Left kidney (tissue), 8 donors: ENCODE measurements at places on chromosomes 12 and 14.
A peak's percentile ranks its signal among the peaks of the same experiment; 100 is the strongest.

DNA sequence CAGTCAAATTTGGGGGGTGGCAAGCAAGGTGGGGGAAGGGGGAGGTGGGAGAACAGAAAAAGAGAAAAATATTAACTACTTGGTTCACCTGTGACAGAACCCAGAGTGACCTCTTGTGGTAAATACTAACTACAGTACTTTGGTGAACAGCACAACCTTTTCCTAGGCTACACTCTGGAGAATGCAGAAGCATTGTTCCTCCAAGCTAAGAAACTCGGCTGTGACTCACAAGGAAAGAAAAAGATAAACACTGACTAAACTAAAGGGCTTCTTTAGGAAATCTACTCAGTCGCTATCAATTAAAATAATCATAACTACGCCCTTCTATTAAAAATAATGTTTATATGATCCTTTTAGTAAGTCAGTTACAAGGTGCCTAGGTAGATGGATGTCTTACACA, 5.4 kb downstream of the KCNH5 start:
- DNase-seq: peak; percentile 28

- DNase-seq: no peak
Measured at GRCh38 chr12:38159591-38160317, 156.8 kb upstream of the ALG10B start.

- peak; percentile 96 for DNase-seq
Measured at GRCh38 chr12:6778574-6779550, 6.5 kb downstream of the LAG3 start.

DNA sequence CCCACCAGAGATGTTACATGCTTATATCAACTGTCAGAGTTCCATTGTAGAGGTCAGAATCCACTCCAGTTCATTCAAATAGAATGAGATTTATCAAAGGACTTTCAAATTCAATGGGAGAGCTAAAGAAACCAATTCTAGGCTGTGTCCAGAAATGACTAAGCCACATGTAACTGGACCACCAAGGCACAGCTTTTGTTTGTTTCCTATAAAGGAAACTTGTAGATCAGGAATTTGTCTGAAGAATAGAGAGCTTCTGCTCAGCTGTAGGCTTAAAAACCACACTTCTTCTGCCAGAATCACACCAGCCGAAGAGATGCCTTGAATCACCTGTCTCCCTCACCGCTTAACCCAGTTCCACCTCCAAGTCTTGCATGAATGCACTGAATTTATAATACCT, 134.0 kb upstream of the NEDD1 start:
- no peak for DNase-seq

GRCh38 chr12:39412210-39412609, 30.7 kb downstream of the KIF21A start:
- no peak for DNase-seq

- no peak for DNase-seq
Measured at GRCh38 chr14:71956920-71957563, 24.8 kb downstream of the RGS6 start.

DNA sequence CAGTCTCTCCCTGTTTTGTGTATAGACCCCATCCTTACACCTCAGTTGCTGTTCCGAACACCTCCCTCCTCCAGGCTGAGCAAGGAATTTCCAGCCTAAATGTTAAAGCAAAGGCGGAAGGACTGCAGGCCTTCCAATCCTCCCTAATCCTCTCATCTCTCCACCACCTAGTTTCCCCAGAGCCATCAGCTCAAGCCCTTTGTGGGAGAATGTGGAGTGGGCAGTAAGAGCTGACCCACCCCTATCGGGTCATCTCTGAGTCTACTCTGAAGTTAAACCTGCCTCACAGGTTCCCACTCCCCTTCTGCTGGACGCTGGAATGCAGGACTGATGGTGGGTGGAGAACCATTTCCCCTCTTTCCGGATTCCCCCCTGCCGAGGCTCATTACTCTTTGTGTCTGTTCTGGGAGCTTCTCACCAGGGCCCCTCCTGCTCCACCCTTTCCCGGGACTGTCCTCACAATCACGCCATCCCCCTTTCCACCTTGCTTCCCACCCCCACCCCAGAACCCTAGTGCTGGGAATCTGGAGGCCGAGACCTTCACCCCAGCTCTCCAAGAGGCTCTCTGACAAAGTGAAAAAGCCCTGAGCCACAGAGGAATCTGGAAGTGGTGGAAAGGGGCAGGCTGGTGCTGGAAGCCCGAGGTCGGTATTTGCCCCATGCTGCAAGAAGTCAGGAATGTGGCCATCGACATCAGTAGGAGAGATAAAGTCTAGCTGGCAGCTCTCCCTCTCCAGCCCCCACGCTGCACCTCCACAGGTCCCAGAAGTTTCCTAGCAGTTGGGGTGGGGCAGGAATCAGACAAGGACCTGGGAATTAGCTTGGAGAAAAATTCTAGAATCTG, 3.3 kb upstream of the KRT18 start:
- no peak for DNase-seq

GRCh38 chr14:74988131-74988530, 14.6 kb upstream of the EIF2B2 start:
- no peak for DNase-seq

GRCh38 chr12:104463368-104463767, 6.6 kb downstream of the CHST11 start:
- DNase-seq: no peak

DNA sequence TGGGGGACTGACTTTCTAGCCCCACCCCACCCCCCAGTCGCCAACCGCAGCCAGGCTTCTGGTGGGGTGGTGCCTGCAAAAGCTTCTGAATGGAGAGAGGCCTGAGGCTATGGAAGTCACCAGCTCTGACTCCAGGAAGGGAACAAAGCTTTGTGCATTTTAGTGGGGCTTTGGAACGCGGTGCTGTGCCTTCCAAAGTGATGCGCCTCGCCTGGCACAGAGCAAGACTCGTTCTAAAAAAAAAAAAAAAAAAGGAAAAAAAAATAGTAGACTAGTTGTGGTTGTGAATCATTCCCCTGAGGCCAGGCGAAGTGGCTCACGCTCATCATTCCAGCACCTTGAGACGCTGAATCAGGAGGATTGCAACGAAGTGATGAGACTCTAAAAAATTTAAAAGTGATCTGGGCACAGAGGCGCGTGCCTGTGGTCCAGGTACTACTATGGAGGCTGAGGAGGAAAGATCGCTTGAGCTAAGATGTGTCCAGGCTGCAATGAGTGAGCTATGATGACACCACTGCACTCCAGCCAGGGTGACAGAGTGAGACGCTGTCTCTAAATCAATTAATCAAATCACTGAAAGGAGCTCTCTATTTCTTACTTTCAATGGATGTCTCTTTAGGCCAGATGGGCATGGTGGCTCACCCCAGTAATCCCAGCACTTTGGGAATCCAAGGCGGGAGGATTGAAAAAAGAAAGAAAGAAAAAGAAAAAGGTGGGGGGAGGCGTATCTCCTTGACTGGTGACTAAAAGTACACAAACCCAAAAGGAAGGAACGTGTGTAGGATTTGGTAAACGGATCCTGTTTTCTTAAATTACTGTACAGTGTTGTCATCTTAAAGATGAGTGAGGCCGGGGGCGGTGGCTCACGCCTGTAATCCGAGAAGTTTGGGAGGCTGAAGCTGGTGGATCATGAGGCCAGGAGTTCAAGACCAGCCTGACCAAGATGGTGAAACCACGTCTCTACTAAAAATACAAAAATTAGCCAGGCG, 259.6 kb upstream of the ALG10B start:
- no peak for DNase-seq

GRCh38 chr14:64715628-64716412, 11.6 kb downstream of the PLEKHG3 start:
- DNase-seq: no peak

GRCh38 chr14:50520947-50521815, 11.2 kb downstream of the MAP4K5 start:
- no peak for DNase-seq

GRCh38 chr14:99348816-99349614, 77.0 kb upstream of the BCL11B start:
- DNase-seq: no peak

DNA sequence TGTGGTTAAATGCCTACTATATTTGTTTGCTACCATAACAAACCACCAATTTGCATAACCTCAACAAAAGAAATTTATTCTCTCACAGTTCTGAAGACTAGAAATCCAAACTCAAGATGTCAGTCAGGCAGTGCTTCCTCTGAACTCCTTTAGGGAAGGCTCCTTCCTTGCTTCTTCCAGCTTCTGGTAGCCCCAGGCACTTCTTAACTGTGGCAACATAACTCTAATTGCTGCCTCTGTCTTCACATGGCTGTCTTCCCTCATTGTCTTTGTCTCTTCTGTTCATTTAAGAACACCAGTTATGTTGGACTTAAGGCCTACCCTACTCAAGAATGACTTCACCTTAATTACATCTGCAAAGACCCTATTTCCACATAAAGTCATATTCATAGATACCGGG, 206.9 kb downstream of the SYT1 start:
- no peak for DNase-seq

- DNase-seq: no peak
Measured at GRCh38 chr14:99726538-99727095, 42.5 kb downstream of the CYP46A1 start.

DNA sequence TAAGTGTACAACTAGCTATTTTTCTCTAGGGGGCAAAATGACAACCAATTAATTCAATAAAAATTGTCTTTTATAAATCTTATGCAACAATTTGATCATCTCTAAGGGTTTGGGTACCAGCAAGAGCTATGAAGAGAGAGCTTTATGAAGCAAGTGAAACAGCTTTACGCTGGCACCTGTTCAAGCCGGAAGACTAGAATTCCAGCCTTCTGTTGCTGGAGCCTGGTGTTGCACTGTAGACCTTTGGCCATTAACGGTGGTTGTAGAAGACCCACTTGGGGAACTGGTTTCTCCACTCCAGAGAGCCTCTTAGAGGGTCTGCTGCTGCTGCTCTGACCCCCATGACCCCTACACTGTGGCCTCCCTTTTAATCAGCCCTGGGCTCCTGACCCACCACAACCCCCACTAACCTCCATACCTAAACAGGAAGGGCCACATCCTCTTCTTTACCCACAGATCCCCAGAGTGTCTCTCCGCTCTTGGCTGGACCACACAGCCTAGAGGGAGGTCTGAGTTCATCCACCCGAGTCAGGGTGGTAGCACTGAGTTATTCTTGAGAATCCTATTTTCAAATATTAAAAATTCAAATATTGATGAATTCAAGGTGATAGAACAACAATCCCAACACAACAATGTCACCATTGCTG, 54.6 kb upstream of the STON2 start:
- no peak for DNase-seq

- DNase-seq: no peak
Measured at GRCh38 chr14:101968186-101968585, 3.8 kb downstream of the DYNC1H1 start.

DNA sequence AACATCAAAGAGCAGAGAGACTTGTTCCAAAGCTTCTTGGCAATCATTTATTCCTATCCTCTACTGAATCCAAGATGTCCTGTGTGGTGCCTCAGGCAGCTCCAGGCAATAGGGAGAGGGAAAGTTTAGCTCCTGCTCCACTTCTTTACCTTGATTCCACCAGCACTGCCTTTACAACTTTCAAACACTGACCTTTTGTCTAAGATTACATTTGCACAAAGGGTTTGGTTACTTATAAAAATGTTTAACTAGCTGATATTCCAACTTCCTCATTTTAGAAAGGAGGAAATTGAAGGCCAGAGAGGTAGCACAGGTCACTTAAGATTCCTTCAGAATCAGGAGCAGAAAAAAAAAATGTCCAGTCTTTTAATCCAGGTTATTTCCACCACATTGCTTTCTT, 192.7 kb downstream of the BTG1 start:
- DNase-seq: no peak

DNA sequence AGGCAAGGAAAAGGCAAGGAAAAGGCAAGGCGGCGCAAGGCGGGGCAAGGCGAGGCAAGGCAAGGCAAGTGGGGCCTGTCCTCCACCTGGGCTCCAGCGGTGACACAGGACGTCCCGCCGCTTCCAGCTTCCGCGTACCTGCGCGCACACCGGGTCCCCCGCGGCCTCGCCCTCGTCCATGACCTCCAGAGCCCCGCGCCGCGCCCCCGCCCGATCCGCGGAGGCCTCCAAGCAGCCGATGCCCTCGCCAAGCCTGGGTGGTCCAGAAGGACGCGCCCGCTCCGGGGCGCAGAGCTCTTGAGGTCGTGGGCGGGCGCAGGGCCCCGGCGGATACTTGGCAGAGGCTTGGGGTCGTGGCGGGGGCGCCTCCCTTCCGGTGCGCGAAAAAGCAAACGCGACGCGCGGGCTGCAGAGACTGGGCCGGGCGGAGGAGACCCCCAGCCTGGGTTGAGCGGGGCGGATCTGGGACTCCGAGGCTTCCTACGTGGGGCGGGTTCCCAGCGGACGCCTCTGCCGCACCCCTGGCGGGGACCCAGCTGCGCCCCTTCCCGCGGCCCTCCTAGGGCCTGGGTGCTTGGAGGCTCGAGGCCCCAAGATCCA, 60.8 kb upstream of the EIF5 start:
- no peak for DNase-seq

DNA sequence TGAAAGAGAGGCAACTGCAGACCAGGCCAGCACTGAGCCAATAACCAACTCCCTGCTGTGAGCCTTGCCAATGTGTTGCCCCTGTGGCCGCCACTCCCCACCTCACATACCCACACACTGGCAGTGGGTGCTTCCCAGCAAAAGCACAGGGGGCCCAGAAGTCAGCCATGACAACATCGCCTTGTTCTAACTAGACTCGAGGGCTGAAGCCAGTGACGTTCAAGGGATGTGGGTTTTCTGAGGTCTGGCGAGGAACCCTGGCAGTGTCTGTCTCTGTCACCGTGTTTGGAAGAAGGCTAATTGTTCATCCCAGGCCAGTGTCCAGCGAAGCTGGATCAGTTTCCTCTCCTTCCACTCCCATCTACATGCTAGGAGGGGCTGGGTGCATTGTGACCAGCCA, 311.8 kb upstream of the AMIGO2 start:
- DNase-seq: no peak

DNA sequence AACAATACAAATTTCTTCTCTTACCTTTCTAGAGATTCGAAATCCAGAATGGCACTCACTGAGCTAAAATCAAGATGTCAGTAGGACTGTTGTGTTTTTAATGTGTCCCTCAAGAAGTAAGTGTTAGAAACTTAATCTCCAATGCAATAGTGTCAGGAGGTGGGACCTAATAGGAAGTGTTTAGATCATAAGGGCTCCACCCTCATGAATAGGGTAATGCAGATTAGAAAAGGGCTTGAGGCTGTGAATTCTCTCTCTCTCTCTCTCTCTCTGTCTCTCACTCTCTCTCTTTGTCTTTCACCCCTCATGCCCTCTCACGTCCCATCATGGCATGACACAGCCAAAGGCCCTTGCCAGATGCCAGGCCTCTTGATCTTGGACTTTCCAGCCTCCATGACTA, 15.6 kb upstream of the SRGAP1 start:
- DNase-seq: no peak

- DNase-seq: no peak
Measured at GRCh38 chr14:100841761-100842403, 16.0 kb downstream of the MEG3 start.

GRCh38 chr12:2503762-2504161, 291.0 kb upstream of the FKBP4 start:
- DNase-seq: no peak

GRCh38 chr14:99603471-99604277, at the start of gene CCDC85C:
CCDC85C (minus strand) TSS chr14:99604207; CDS start chr14:99603959, 248 bp downstream.
- DNase-seq: no peak

- no peak for DNase-seq
Measured at GRCh38 chr14:101239065-101239464, 322.2 kb upstream of the DIO3 start.
